T47D (cell line): ENCODE measurements at places on chromosomes 6 and 20.

- no peak for DNase-seq
These were observed 3.7 kb downstream of the KCNK17 start for GRCh38 chr6:39310542-39310941.

GRCh38 chr20:45138561-45139300 is 14.5 kb upstream of the WFDC12 start:
- DNase-seq = peak; percentile 56

DNA sequence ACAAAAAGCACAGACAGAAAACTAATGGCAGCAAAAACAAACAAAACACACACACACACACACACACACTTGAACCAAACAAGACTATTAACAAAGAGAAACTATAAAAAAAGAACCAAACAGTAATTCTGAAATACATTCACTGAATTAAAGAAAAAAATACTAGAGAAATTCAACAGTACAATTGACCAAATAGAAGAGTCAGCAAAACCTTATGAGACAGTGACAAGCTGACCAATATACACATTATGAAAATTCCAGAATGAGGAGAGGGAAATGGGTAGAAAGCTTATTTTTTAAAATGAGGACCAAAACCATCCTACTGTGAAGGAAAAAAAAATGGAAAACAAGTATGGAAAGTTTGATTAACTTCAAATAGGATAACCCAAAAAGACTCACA is 212.2 kb upstream of the BTBD3 start:
- DNase-seq = no peak

DNA sequence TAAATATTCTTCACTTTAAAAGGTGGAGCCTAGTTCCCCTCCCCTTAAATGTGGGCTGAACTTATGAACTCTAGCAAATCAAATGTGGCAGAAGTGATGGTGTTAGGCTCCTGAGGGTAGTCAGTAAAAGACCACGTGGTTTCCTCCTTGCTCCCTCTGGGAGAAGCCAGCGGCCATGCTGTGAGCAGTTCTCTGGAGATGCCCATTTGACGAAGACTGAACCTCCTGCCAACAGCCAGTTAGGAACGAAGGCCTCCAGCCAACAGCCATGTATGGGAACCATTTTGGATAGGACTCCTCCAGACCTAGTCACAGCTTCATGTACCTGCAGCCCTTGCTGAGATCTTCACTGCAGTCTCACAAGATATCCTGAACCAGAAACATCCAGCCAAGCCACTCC is 7.6 kb upstream of the MOCS1 start:
- no peak for DNase-seq

DNA sequence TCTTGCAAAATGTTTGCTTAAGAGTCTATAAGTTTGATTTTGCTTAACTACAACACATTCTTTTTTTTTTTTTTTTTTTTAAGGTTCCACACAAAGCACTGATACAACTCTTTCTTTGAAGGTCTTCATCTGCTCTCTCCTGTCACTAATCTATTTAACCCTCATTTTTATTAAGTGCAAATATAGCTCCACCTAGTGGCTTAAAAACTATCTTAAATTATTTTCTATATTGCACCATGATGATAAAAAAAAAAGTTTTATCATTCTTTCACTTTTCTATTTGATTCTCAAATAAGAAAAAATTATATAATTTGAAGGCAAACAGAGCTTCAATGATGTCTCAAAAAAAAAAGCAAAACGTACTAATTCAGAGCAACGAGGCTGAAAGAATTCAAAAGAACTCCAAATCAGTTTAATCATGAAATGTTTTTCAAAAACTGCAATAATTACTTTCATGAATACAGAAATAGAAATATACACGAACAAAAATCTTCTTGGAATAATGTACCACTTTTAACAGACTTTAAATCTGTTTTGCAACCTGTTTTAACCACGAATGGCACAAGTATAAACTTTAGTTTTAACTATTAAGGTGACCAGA is 12.8 kb downstream of the ESF1 start:
- peak; percentile 16 for DNase-seq

- no peak for DNase-seq
These were observed 106.0 kb downstream of the MYO6 start for GRCh38 chr6:75855052-75855451.

GRCh38 chr6:80618953-80619352 is 512.5 kb downstream of the BCKDHB start:
- no peak for DNase-seq

DNA sequence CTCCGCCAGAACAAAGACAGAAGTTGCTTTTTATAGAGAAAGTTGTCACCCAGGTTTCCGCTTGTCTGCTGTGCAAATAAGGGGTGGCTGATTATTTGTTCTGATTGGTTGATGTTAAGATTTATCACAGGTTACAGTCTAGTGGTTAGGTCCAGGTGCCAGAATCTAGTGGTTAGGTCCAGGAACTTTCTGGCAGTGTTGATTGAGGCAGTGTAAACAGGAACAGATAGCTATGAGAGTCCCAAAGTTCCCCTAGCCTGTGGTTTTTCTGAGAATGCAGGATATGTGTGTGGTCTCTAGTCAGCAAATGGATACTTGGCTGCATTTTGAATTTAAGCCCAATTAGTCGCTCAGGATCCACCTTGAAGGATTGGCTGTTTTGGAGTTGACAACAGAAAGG is 148.0 kb downstream of the TMEM200A start:
- no peak for DNase-seq

GRCh38 chr6:132893772-132894490 is 79.6 kb downstream of the RPS12 start:
- peak; percentile 36 for DNase-seq

- no peak for DNase-seq
These were observed 1099.1 kb upstream of the ADGRB3 start for GRCh38 chr6:67535946-67536345.

DNA sequence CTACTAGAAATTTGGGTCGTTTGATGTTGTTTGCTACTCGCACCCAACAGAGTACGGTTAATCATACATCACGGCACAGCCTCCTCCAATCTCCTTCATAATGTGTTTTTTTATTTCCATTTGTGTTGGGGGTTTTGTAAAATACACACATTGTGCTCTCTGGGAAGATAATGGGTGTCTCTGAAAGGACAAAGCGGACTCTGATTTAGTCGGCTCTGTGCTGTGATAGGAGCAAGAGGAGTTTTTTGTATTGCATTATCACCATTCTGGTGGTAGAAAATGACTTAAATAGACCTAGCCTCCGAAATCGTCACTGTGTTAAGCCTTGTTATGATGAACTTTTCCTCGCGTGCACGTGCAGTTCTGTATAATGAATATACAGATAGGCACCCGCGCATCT is 196.3 kb downstream of the CDH4 start:
- no peak for DNase-seq

DNA sequence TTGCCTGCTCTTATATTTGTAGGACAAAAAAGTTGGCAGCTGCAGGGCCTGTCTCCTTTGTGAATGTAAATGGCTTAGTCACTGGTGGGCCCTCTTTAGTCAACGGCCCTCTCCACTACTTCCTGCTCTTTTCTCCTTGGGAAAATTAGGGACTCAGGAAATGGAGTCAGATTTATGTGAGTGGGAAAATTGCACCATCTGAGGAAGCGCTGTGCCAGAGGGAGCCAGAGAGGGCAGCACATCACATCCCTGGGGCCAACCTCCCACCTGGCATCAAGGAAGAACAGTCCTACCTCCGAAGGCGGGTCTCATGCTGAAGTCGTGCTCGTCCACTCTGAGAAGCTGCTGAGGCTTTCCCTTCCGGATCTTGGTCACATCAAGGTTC is 15.6 kb downstream of the GABRR2 start:
- no peak for DNase-seq

GRCh38 chr6:89360415-89360999 is 8.0 kb upstream of the UBE2J1 start:
- DNase-seq = no peak

DNA sequence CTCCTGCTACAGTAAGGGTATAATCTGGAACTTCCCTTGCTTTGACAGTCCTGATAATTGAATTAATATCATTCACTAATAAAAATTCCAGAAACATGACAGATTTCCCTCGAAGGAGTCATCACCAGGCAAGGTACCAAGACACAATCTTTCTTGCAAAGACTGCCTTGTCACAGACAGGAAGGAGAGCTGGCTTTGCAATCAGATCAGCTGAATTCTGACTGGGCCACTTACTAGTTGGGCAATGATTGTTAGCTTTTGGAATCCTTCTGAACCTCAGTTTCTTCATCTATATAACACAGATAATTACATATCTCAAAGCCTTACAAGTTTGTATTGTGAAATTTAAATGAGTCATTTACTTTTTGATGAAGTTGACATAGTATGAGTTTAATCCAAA is 344.2 kb downstream of the RFPL4B start:
- DNase-seq = no peak

DNA sequence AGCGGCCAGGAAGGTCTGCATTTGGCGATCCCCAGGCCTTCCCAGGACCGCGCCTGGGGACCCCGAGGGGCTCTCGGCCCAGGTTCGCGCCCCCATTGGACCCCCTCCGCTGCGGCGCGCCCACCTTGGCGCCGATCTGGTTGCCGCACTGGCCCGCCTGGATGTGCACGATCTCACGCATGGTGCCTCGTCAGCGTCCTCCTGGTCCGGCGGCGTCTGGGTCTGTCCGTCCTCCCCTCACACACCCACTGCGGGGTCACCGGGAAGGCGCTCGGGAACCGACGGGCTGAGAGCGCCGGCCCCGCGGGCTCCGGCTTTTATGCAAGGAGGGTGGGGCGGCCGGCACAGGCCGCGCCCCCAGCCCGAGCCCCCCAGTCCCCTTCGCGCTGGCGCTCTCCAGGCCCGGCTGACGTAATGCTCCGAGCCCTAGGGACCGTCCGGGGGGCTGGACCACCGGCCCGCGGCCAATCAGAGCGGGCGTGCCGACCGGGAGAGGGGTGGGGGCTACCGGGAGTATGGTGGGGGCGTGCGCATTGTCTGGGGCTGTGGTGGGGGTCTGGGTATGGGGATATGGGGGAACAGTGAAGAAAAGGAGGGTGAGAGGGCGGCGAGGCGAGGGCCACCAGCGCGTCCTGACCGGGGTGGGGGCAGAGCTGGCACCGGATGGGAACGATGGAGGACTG is at the start of gene TUBB2B:
Gene TUBB2B (minus strand): TSS at position 291 of the 683 bp plus-strand sequence. CDS start 110 bp downstream, at position 181.
- DNase-seq = peak; percentile 7

GRCh38 chr6:163797296-163797845 is 382.9 kb downstream of the QKI start:
- no peak for DNase-seq

DNA sequence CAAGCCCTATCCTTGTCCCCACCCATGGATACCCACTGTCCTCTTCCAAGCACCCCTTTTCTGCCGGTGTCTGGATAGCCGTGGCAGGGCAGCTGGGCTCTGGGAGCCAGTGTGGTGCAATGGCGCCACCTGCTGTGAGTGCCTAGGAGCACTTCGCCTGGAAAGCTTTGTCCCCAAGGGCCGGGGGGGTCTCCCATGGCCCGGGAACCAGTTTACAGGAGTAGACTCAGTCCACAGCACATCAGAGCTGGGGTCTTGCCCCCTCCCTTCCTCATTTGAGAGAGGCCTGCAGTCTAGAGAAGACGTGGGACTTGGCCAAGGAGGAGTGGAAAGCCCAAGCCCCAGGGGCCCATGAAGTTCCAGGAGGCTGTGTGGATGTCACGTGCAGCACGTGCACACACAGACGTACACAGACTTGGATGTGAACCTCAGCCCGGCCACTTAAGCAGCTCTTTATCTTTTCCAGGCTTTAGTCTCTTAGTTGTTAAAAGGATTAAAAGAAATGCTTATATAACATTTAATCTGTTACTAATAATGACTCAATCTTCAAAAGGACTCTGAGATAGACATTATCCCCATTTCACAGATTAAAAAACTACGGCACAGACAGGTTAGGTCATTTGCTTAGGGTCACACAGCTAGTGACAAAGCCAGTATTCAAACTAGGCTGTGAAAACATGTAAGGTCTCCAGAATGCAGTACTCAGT is 40.9 kb upstream of the CDH22 start:
- peak; percentile 75 for DNase-seq

DNA sequence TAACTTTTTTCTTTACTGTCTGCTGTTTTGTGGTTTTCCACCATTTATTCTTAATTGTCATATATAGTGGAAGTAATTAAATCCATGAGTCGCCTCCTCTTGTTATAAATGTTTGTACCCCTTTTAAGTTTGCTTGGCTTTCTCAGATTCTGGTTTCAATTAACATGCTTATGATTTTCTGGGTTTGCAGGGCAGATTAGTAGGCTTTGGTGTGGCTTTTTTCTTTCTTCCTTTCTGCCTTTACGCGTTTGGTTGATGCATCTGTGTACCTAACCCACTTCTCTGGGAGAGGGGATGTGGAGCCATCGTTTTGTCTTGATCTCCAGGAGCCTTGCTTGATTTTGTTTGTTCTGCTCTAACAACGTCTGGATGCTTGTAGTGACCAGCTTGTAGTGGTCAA is 100.4 kb downstream of the JARID2 start:
- DNase-seq = no peak

GRCh38 chr20:43789593-43789992 is 62.8 kb upstream of the GTSF1L start:
- no peak for DNase-seq

DNA sequence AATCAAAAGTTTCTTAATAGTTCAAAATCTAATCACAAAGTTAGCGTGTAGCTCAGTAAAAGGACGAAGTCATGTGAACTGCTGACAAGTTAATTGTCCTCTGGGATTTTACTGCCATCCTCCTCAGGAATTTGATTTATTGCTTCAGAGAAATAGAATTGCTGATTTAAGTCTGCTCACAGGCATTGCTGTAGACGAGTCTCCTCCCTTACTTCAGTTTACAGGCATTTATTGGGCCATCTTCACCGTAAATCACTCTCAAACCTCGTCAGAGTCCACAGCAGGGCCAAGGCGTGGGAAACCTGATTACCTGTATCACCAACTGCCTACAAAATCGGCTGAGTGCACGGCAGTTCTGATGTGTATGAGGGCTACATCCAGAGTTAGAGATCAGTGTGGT is 119.1 kb upstream of the PDE10A start:
- no peak for DNase-seq

GRCh38 chr6:6746333-6746969 is 157.9 kb downstream of the LY86 start:
- no peak for DNase-seq

DNA sequence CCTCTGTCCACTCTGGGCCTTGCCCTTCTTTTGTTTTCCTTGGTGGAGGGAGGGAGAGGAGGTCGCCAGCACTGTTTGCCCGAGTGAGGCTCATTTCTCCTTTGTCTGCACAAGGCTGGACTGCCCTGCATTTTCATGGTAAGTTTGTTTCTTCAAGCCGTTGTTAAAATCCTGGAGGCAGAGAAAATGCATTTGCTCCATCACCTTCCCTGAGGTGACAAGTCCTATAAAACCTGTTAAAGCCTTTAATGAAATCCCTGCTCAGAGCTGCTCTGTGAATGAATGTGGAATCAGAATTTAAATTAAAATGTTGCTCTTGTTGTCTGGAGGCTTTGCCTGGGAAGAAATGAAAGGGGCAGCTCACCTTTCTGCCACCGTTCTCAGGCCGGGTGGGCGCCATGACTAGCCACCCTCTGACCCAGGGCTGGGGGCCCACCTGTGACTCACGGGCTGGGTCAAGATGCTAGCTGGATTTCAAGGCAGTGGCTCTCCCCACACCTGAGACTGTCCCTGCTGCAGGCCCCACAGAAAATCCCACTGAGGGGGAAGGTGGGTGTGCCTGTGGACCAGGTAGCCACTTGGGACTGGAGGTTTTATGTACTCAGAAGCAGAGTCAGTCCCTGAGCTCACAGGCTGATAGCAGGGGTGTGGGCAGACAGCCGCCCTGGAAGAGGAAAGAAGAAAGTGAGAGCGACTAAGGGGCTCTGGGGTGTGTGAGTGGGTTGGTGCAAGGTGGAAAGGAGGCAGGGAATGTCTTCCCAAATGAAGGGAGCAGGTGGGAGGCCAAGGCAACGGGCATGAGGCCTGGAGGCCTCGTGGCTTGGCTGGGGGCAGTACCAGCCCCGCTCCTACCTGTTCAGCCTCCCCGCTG is 24.0 kb upstream of the MYT1 start:
- no peak for DNase-seq

GRCh38 chr6:142302421-142303175 is 791 bp downstream of the ADGRG6 start:
- no peak for DNase-seq
